CD8-positive, alpha-beta T cell (primary cell): ENCODE measurements at places on chromosomes 1 and 21. TPM values are rescaled to one million over a fixed set of nuclear protein-coding genes. Genes with fewer than 3 reads are reported as not detected.
A peak's percentile ranks its signal among the peaks of the same experiment; 100 is the strongest.

DNA sequence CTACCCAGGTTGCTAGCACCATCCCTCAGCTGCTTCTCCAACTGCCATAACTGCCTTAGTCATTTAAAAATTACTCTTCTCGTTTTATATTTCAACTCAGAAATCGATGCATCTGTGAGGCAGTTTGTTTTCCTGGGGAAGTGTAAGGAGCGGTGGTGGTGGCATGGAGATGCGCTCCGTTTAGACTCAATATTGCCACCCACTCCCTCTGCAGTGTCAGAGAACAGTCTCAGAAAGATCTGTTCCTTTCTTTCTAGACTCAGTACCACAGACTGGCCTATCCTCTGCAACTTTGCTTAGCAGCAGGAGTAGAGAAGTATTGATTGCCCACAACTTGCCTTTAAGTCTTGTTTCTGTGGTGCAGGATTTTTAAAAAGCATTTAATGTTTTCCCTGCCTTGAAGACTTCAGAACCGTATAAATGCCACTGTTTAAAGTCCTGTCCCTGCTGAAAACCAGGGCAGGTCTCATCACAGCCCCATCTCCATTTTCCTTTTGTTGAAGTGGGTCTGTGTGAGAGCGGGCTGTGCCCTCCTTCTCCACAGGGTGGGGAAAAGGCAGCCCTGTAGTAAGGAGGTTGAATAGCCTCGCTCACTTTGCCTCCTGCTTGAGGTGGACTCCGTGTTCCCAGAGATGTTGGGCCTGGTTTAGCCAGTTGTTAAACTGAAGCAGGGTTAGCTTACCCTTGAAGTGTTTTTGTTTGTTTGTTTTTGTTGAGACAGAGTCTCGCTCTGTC is 105.2 kb downstream of the NFIA start:
- no peak for DNase-seq

GRCh38 chr1:246506674-246507481 is at the start of gene SMYD3:
Gene SMYD3, minus strand, starts transcription at chr1:246507279.
- peak; percentile 56 for DNase-seq

GRCh38 chr1:53369761-53370160 is 41.9 kb upstream of the LRP8 start:
- no peak for DNase-seq

Gene RHBDL2
- not detected for total RNA-seq

DNA sequence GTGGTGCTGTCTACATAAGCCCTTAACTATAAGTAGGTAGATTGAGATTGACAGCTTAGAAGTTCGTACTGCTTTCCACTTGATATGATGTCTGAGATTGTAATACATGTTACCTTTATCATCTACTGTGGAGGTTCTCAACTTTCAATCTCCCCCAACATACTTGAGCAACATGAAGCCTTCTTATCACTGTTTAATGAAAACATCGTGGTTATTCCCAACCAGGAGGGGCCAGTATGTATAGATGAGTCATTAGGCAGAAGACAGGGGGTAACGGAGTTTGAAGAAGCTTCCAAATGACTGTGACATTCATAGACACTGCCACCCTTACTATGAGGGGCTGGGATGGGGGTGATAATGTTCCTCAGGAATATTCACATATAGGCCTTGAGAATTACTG is 36.0 kb downstream of the CENPF start:
- DNase-seq = no peak

Gene KCNJ9
- not detected for total RNA-seq

Gene OPRD1
- not detected for total RNA-seq

- no peak for DNase-seq
Measured at GRCh38 chr1:238606896-238607295, 716.2 kb upstream of the ZP4 start.

GRCh38 chr1:41474490-41475271 is 9.8 kb downstream of the EDN2 start:
- no peak for DNase-seq

DNA sequence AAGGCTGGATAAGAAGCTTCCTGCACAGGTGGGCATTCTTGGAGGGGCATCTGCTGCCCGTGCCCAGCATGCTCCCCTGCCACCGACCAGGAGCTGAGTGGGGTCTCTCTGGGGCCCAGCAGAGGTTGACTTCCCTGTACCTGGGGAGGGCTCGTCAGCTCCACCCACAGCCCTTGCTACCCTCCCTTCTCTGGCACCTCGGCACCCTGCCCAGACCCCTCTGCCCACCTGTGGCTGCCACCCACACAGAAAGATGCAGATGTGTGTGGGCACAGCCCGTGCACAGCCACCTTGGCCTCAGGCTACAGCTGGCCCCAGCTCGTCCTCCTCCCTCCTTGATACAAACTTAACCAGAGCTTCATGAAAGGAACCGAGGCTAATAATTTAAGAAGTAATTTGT is 241.2 kb upstream of the VAMP3 start:
- DNase-seq = no peak

GRCh38 chr21:36437745-36438128 is 42.2 kb downstream of the CLDN14 start:
- no peak for DNase-seq

Gene MPL
- total RNA-seq = not detected

Gene COL11A1
- not detected for total RNA-seq

Gene CA14
- total RNA-seq = not detected

Gene PDE4B
- total RNA-seq = 210 TPM

DNA sequence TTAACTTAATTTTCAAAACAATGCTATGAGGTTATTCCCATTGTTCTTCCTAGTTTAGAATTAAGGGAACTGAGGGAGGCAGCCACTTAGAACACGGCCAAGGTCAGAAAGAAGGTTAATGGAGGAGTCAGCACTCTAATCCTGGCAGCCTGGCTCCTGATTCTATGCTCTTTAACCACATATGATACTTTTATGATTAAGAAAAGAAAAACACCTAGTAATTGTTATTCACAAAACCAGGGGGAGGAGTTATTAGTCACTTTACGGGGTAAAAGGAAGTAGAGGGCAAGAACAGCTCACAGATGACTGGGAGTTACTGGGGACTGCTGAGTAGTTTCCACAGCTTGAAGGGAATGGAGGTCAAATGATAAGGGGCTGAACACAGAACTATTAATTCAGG is 38.6 kb downstream of the GADD45A start:
- DNase-seq = no peak

DNA sequence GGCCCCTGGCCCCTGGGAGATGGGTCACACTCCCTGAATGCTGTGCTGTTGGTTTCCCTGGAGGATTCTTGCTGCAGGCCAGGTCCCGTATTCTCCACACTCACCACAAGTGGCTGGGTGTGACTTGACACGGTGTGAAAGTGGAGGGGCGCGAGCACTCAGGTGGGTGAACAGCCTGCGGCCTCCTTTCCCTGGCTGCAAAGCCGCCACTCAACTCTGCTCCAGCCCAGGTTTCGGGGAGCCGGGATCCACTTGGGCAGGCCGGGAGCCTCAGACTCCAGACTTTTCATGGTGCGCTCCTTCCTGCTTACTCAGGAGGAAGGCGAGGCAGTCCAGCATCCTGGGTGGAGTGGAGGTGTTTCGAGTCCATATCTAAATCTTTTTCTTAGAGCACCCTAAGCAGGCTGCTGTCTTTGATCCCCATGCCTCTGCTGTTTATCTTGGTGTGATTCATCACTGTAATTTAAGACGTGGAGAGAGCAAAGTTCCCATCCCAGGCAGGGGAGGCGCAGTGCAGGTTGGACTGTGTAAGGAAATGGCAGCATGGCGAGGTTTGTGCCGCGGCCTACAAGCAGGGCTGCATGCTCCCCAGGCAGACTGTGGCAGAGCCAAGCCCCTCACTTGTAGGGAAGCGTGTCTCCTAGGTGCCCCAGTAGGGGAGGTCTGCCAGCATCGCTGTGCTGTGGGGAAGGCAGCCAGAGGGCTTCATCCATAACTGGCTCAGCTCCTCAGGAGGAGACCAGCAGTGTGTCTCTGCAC is 29.6 kb downstream of the VANGL1 start:
- no peak for DNase-seq

Gene C1QA
- not detected for total RNA-seq

- DNase-seq = no peak
Measured at GRCh38 chr1:151368393-151369301, 3.9 kb downstream of the SELENBP1 start.

- no peak for DNase-seq
Measured at GRCh38 chr1:200960236-200960947, 63.1 kb downstream of the KIF21B start.
